ENCODE measurements at places on chromosomes 4 and X. TPM values are rescaled to one million over a fixed set of nuclear protein-coding genes. Genes with fewer than 3 reads are reported as not detected.

RAB33B gene
- total RNA-seq, result 4.7 TPM

SORCS2 gene
- total RNA-seq, result 0.69 TPM

PDHA2 gene
- total RNA-seq, result not detected

LINC00632 gene
- 3.3 TPM for total RNA-seq

PCDH7 gene
- 10.3 TPM for total RNA-seq

RAB28 gene
- 15.0 TPM for total RNA-seq

CT45A2 gene
- not detected for total RNA-seq

MCF2 gene
- 7.7 TPM for total RNA-seq

DKC1 gene
- total RNA-seq, result 76.2 TPM

GCNA gene
- total RNA-seq, result 1.8 TPM

CAPN6 gene
- total RNA-seq, result not detected

HAND2 gene
- 0.73 TPM for total RNA-seq

ATOH1 gene
- total RNA-seq, result not detected

TEC gene
- 1.0 TPM for total RNA-seq

FRMPD4 gene
- 0.33 TPM for total RNA-seq
